Fibroblast of lung (primary cell): ENCODE measurements at places on chromosomes 16 and 17. TPM values are rescaled to one million over a fixed set of nuclear protein-coding genes. Genes with fewer than 3 reads are reported as not detected.

DNA sequence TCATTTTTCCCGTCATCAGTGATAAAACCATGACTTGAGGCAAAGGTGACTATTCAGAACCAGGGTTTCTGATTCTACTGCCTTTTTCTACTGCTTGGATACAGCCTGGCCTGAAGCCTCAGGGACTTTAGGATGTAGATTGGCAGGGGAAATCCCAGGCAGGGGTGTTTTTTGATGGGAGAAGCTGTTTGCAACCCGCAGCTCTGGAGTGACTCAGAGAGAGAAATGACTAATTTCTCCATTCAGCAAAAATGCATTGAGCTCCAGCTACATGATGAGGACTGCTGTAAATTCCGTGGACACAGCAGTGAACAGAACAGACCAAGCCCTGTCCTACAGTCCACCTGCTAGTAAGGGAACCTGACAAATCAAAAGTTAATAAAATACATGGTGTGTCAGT lies 560.6 kb downstream of the CDH13 start:
- H3K27me3 ChIP-seq: no peaks in the 10 kb centered on the region
- H3K4me1 ChIP-seq: no peaks in the 10 kb centered on the region
- H3K4me3 ChIP-seq: no peak overlapping the region
- DNase-seq: peak; percentile 65
- no peak overlapping the region for H3K27ac ChIP-seq

GRCh38 chr17:14902297-14902696 lies 362.8 kb downstream of the PMP22 start:
- H3K4me3 ChIP-seq: no peak overlapping the region
- H3K27ac ChIP-seq: no peak overlapping the region
- H3K36me3 ChIP-seq: no peaks in the 10 kb centered on the region
- H3K4me1 ChIP-seq: no peaks in the 10 kb centered on the region
- no peak for DNase-seq
- H3K27me3 ChIP-seq: no peaks in the 10 kb centered on the region

DNA sequence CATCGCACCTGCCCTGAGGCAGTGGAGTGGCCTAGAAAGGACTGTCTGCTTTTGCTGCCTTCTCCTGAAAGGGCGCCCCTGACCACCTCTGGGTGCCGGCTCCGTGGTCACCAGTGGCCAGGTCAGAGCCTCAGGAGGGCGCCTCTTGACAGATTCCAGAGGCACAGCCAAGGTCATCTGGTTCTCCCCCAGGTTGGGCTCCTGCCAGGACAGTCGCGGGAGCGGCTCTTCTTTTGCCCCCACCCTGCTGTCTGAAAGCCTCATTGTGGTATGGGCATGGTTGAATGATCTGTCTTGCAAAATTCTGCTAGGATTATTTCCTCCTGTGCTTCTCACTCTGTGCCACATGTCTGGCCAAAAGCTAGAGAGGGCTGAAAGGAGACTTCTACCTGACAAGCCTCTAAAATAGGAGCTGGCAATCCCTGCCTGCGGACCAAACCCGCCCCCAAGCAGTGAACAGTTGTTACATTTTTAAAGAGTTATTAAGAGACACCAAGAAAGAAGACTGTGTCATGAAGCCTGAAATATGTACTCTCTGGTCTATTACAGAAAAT lies 82.8 kb downstream of the SNX29 start:
- H3K27ac ChIP-seq: no peak overlapping the region
- no peak for DNase-seq
- H3K36me3 ChIP-seq: no peaks in the 10 kb centered on the region
- peaks cover 6% of the 10 kb centered on the region for H3K4me1 ChIP-seq
- no peak overlapping the region for H3K4me3 ChIP-seq

DNA sequence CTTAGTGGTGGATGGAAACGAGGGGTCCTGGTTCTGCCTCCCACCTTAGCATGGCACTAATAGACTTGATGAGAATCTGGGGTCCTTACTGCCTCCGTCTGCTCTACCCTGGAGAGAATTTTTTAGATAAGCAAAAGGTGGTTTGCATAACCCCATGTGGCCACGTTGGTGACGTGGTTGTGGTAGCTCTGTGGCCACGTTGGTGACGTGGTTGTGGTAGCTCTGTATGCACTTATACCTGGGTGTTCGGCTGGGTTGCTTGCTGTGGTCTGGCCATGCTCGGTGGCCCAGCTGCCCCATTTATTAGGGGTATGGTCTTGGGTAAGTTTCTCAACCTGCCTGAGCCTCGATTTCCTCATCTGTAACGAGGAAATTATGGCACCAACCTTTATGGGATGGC lies 13.0 kb downstream of the SPIRE2 start:
- H3K27ac ChIP-seq: no peak overlapping the region
- H3K4me1 ChIP-seq: peaks cover 2% of the 10 kb centered on the region
- no peak for DNase-seq
- no peak overlapping the region for H3K4me3 ChIP-seq
- no peaks in the 10 kb centered on the region for H3K27me3 ChIP-seq

DNA sequence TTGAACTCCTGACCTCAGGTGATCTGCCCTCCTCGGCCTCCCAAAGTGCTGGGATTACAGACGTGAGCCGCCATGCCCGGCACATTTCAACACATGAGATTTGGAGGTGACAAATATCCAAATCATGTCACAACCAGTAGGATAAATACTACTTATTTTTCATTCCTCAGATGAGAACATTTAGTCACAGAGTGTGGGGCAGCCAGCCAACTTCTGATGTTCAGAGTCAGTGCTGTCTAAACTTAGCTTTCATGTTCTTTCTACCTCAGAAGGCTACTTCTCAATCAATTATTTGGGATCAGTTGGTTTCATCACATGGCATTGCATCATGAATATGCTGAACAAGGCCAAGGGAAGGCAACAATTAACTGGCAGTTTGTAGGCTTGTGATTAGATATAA lies 134.5 kb downstream of the CDH13 start:
- peak overlapping the region; percentile 8 for H3K27ac ChIP-seq
- no peaks in the 10 kb centered on the region for H3K36me3 ChIP-seq
- peak; percentile 75 for DNase-seq
- no peaks in the 10 kb centered on the region for H3K27me3 ChIP-seq

The KRT25 gene
- polyA plus RNA-seq: not detected in 2 replicates

The CD79B gene
- polyA plus RNA-seq: 0.72 TPM in 1 of 2 replicates, not detected in the other

The AOC3 gene
- 0.23 and 3.5 TPM in 2 replicates for polyA plus RNA-seq
